CD4-positive, alpha-beta T cell (primary cell): ENCODE measurements at places on chromosomes 1 and 21. TPM values are rescaled to one million over a fixed set of nuclear protein-coding genes. Genes with fewer than 3 reads are reported as not detected.
A peak's percentile ranks its signal among the peaks of the same experiment; 100 is the strongest.

- no peak for DNase-seq
- H3K4me3 ChIP-seq = no peak overlapping the region
- H3K4me1 ChIP-seq = peaks cover 17% of the 10 kb centered on the region
Measured at GRCh38 chr1:221829327-221830015, 87.6 kb upstream of the DUSP10 start.

SPRR1B gene
- total RNA-seq = not detected

DNA sequence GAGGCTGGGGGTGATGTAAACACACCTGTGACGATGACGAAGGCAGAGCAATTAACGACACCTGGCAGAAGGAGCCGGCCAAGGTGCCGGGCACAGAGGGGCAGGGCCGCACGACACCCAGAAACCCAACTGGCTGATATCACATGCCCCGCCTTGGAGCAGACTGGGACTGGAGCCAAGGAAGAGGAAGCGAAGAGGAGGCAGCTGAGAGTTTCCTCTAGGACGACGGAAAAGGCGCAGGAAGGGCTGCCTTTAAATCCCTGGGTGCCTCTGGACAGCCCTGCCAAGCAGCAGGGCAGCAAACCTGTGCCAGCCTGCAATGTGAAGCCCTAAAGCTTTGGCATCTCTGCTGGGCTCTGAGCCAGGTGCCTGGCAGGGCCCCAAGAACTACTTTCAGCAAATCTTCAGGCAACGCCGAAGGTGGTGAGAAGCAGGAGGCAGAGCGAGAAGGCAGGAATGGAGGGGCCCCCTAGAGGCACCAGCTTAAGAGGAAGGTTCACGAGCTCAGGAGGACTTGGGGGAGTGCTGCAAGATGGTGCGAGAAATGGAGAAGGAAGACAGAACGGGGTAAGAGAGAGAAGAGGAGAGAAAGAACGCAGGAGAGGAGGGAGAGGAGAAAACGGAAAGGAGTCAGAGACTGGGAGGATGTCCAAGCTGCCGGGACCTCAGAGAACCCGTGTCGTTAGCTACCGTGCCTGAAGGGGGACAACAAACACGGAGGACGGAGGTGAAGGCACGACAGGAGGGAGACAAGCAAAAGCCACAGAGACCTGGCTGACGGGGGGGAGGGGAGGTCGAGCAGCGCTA is 25.3 kb upstream of the PEF1 start:
- peaks cover 12% of the 10 kb centered on the region for H3K4me1 ChIP-seq
- peaks cover 16% of the 10 kb centered on the region for H3K27me3 ChIP-seq
- H3K36me3 ChIP-seq = no peaks in the 10 kb centered on the region
- peak overlapping the region; percentile 30 for H3K4me3 ChIP-seq
- H3K27ac ChIP-seq = no peak overlapping the region

DNA sequence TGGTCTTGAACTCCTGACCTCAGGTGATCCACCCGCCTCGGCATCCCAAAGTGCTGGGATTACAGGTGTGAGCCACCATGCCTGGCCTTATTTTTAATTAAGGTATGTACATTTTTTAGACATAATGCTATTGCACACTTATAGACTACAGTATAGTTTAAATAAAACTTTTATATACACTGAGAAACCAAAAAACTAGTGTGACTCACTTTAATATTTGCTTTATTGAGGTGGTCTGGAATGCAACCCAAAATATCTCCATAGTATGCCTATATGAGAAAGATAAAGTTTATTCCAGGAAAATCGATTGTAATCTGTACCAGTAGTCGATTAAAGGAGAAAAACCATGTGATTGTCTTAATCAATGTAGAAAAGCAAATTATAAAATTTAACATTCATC is 85.5 kb upstream of the ERRFI1 start:
- peaks cover 7% of the 10 kb centered on the region for H3K4me1 ChIP-seq
- DNase-seq = no peak
- H3K4me3 ChIP-seq = no peak overlapping the region

- H3K27me3 ChIP-seq = peaks cover 8% of the 10 kb centered on the region
- H3K27ac ChIP-seq = no peak overlapping the region
- H3K4me3 ChIP-seq = no peak overlapping the region
- peaks cover 24% of the 10 kb centered on the region for H3K4me1 ChIP-seq
Measured at GRCh38 chr1:43271186-43272118, 1.7 kb downstream of the TMEM125 start.

DNA sequence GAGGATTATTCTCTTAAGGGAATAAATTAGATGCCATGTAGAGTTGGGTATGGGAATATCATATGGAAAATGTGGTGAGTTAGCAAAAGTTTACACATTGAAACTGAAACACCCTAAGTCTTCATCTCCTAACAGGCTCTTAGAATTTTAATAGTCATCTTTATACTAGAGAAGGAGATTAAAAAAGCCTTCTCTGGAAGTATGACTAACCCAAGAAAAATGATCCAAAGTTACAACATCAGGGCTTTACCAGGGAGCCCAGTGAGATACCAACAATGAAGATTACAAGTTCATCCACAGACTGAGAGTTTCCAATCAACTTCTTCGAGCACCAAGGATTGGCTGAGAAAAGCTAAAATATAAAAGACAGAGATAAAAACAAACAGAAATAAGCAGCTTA is 70.0 kb upstream of the KIAA0040 start:
- no peaks in the 10 kb centered on the region for H3K4me1 ChIP-seq
- no peak overlapping the region for H3K27ac ChIP-seq
- no peak for DNase-seq
- no peaks in the 10 kb centered on the region for H3K36me3 ChIP-seq
- H3K27me3 ChIP-seq = no peaks in the 10 kb centered on the region
- H3K4me3 ChIP-seq = no peak overlapping the region

DNA sequence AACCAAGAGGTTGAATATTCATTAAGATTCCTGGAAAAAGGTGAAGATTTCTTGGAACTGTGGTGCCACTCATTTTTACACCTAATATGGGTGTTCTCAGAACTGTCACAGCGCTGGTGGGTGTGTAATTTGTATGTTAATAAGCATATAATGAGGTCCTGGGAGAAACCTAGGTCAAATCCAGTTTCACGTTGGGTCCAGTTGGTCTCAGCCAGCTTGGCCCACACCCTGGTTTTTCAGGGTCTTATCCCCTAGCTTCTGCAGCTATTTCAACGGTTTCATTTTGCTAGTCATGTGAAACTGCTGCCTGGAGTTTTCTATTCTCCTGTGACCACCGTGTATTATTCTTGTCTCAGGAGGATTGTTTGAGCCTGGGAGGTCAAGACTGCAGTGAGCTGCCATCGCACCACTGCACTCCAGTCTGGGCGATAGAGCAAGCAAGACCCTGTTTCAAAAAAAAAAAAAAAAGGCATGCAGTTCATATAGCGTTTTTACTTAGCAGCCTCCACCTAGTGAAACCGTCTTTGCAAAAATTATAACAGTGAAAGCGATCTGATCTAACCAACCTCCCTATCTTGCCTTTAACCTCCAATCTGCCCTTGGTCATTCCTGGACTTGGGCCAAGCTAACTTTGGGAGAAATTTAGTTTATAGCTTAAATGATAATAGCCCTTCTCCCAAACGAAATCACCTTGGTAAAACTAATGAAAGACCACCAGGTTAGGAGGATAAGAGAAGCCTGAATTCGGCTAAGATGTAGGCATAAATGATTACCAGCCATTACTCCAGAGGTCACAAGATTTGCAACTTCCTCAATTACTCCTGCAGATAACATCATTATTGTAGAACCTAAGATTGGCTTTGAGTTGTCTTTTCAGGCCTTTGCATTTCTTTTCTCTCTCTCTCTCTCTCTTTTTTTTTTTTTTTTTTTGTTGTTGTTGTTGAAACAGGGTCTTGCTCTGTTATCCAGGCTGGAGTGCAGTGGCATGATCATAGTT is 44.0 kb downstream of the PTAFR start:
- no peaks in the 10 kb centered on the region for H3K36me3 ChIP-seq
- no peaks in the 10 kb centered on the region for H3K27me3 ChIP-seq
- no peak overlapping the region for H3K4me3 ChIP-seq
- peaks cover 2% of the 10 kb centered on the region for H3K4me1 ChIP-seq
- no peak overlapping the region for H3K27ac ChIP-seq

DNA sequence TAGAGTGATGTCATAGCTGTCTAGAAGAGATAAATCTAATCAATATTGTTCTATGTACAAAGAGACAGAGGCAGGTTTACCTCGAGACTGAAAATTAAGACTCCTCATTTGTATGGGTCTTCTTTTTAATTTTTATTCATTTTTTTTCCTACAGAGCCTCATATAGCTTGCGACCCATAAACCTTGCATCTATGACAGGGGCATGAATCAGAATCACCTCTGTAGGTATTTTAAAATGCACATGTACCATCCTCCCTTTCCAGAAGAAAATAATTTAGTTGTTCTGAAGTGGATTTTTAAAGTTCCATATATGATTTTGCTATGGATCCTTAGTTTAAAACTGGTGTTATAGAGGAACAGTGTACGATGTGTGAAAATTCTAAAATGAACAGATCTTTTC is 64.5 kb downstream of the KCNK2 start:
- no peaks in the 10 kb centered on the region for H3K4me1 ChIP-seq
- H3K36me3 ChIP-seq = no peaks in the 10 kb centered on the region
- no peak overlapping the region for H3K27ac ChIP-seq
- H3K27me3 ChIP-seq = no peaks in the 10 kb centered on the region
- H3K4me3 ChIP-seq = no peak overlapping the region

GRCh38 chr1:8910914-8911313 is 32.4 kb upstream of the ENO1 start:
- H3K36me3 ChIP-seq = no peaks in the 10 kb centered on the region
- H3K4me3 ChIP-seq = no peak overlapping the region
- peaks cover 6% of the 10 kb centered on the region for H3K27me3 ChIP-seq
- no peak for DNase-seq

GRCh38 chr1:94592571-94592920 is 51.0 kb upstream of the F3 start:
- no peaks in the 10 kb centered on the region for H3K36me3 ChIP-seq
- no peak overlapping the region for H3K27ac ChIP-seq
- DNase-seq = no peak
- peaks cover 4% of the 10 kb centered on the region for H3K27me3 ChIP-seq

TMOD4 gene
- total RNA-seq = 1.6 TPM

DNA sequence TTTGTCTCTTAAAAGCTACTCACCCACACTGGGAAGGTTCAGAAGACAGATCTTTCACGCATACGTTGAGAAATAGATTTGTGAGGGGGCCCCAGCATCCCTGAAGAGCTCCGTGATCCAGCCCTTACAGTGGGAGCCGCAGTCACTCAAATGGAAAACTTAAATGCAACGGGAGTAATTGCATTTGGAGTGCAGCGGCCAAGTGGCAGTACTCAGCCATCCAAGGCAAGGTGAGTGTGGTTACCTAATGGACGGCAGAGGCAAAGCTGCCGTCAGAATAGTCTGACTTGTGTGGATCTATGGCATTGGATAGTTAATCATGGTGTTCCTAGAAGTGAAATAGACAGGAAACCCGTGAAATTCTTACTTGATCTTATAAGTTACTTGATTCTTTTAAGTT is 5.1 kb downstream of the SPSB1 start:
- no peak overlapping the region for H3K27ac ChIP-seq
- no peak overlapping the region for H3K4me3 ChIP-seq
- DNase-seq = no peak
- H3K27me3 ChIP-seq = no peaks in the 10 kb centered on the region

- no peaks in the 10 kb centered on the region for H3K36me3 ChIP-seq
- H3K4me3 ChIP-seq = no peak overlapping the region
- no peak for DNase-seq
- peaks cover 13% of the 10 kb centered on the region for H3K27me3 ChIP-seq
- no peak overlapping the region for H3K27ac ChIP-seq
Measured at GRCh38 chr1:18673976-18674375, 43.3 kb downstream of the PAX7 start.

- H3K4me3 ChIP-seq = no peak overlapping the region
- no peaks in the 10 kb centered on the region for H3K4me1 ChIP-seq
- H3K36me3 ChIP-seq = peaks cover 79% of the 10 kb centered on the region
- DNase-seq = no peak
Measured at GRCh38 chr1:77579547-77579946, 102.9 kb downstream of the ZZZ3 start.

DNA sequence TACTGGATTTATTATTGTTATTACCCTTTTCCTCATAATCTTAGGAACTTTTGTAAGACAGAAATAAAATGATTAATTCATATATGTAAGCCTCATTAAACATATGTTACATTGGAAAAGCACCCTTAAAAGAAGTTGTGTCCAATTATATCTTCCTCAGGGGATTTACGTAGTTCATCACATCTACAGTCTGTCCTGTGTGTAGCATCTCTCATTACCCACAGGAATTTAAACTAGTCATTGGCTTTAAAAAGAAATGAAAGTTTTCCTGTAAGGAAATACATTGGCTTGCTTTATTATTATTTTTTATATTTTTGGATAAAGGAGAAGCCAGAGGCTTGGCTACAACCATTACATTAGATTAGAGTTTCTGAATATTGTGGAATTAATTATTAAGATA is 56.1 kb downstream of the SWT1 start:
- no peak overlapping the region for H3K4me3 ChIP-seq
- DNase-seq = no peak
- no peaks in the 10 kb centered on the region for H3K27me3 ChIP-seq
- no peaks in the 10 kb centered on the region for H3K36me3 ChIP-seq
- no peak overlapping the region for H3K27ac ChIP-seq

- H3K27ac ChIP-seq = no peak overlapping the region
- H3K36me3 ChIP-seq = no peaks in the 10 kb centered on the region
- no peak for DNase-seq
- no peak overlapping the region for H3K4me3 ChIP-seq
- H3K27me3 ChIP-seq = no peaks in the 10 kb centered on the region
Measured at GRCh38 chr21:26280775-26281174, 110.2 kb upstream of the APP start.
